ENCODE measurements at places on chromosomes 6 and 20. TPM values are rescaled to one million over a fixed set of nuclear protein-coding genes. Genes with fewer than 3 reads are reported as not detected.

DNA sequence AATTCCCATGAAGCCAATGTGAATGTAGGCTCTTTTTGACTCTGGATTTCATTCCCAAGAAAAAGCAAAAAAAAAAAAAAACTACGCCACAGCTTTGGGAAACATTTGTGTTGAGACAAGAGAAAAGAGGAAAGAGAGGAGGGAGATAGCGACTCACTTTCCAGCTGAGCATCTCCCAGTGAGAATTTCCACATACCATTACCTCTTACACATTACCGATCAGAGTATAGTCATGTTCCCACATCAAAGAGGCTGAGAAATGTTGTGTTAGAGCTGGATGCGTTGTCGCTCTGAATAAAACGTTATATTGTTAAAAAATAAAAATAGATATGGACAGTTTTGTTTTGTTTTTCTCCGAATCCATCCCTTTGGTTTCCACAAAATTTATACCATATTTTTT, 1019.3 kb upstream of the ADGRB3 start:
- DNase-seq = no peak

DNA sequence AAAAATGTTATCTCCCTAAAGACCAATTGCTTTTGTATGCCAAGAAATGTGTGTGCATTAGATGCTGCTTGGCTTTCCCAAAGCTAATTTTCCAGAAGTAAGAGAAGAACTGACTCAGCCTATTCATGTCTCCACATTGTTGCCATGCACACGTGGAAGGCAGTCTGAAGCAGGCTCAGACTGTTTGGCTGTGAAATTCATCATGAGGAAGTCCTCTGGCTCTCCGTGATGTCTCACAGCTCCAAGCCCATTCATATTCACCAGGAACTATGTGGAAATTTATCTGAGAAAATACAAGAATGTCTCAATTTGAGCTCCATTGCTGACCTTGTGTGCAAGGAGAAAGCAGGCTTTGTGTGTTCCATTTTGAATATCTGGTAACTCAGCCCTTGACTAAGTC, 1022.2 kb upstream of the GJE1 start:
- DNase-seq = peak; percentile 70

GRCh38 chr6:159168536-159169192, 536 bp upstream of the FNDC1 start:
- DNase-seq = no peak

- no peak for DNase-seq
These were observed 19.9 kb downstream of the SMPDL3A start for GRCh38 chr6:122809001-122809400.

DNA sequence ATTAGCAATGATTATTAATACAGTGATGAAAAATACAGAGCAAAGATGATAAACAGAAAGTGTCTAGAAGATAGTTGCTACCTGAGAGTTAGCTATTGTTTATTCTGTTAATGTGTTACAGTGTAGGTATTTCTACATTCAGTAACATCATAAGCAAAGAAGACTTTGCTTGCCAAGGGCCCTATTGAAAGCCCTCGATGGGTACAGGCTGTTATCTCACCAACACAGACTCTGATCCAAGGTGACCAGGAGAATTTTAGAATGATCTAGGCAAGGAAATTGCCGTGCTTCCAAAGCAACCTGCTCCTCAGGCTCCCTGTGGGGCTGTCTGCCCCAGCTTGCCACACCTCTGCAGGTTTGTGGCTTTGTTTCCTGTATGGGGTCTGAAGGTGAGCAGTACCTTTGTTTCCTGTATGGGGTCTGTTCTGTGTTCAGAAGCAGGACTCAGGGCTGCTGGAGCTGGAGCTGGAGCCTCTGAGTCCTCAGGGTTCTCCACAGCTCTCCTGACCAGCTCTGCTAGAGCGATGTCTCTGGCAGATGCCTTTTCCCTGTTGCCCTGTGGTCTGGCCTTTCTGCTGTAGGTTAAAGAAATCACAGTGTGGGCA, 32.5 kb downstream of the PHACTR3 start:
- no peak for DNase-seq

DNA sequence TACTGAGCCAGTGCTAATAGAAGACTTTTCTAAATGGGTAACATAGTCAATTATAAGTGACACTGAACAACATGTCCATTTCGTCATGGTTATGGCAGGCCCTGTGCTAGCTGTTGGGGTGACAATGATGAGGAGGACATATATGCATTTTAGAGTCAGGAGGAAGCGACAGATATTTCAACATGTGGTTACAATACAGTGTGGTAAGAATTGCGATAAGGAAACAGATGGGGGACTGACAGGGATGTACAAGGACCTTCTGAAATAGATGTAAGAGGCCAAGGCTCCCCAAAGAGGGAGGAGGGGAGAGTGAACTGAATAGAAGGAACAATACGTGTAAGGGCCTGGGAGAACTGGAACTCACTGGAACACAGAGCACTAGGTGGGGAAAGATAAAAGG, 11.7 kb downstream of the MMP24 start:
- DNase-seq = no peak

- no peak for DNase-seq
These were observed 359.4 kb downstream of the CD83 start for GRCh38 chr6:14476793-14477531.

DNA sequence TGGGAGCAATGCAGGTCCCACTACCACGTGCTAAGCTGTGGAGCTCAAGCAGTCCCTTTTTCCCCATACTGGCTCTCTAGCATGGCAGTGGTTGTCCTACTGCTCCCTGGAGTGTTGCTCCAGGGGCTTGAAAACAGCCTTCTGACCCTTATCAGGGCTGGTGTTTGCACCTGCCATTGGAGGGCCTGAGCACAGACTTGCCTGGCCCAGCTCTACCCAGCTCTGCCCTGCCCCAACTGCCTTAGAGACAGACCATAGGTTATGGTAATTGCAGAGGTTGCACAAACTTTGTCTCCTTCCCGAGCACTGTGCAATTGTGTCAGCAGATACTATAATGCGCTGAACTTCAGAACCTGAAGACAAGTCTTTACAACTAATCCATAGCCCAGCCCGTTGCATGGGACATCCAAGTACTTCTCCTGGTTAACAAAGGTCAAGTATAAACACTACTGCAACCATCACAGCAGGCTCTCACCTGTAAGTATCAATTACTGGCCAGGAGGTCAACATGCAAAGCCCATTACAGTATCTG, 58.7 kb downstream of the PDSS2 start:
- DNase-seq = no peak

DNA sequence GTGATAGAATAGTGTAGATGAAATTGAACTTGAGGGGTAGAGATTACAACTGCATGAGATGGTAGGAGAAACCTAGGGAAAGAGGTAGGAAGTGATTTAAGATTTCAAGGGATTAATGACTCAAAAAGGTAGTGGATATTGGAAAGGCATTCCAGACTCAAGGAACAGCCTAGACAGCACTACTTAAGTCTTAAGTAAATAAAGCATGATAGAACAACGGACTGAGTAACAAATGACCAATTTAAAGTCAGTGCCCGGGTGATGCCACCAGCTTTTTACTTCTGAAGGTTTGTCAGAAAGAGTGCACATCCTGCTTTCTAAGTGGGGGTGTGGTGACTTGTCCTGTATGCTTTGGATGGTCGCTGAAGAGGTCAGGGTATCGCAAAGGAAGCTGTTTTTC, 81.8 kb downstream of the PHACTR1 start:
- DNase-seq = no peak

- no peak for DNase-seq
These were observed 197.9 kb downstream of the LRFN2 start for GRCh38 chr6:40389254-40389653.

Gene CTNNBL1
- total RNA-seq = 52.5 TPM

Gene FBXO5
- total RNA-seq = 24.9 TPM

Gene SEL1L2
- total RNA-seq = not detected

Gene TREML2
- 0.17 TPM for total RNA-seq

Measured in foreskin keratinocyte (primary cell).